ENCODE measurements at places on chromosomes 1 and 21.
A peak's percentile ranks its signal among the peaks of the same experiment; 100 is the strongest.

DNA sequence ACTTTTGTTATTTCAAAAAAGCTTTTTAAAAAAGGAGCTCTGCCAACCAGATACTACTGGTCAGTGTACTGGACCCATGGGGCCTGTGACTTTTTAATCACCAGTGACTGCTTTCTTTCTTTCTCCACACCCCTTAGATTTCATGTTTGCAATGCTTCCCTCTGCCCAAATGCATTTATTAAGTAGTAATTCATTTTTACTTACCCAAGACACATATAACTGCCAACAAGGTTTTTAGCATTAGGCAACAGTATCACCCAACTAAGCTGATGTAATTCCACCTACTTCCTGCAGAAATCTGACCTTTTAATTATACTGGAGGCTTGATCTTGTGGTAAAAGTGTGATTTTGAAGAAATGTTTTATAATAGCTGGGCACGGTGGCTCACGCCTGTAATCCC, 12.5 kb downstream of the MECR start:
- DNase-seq: no peak

DNA sequence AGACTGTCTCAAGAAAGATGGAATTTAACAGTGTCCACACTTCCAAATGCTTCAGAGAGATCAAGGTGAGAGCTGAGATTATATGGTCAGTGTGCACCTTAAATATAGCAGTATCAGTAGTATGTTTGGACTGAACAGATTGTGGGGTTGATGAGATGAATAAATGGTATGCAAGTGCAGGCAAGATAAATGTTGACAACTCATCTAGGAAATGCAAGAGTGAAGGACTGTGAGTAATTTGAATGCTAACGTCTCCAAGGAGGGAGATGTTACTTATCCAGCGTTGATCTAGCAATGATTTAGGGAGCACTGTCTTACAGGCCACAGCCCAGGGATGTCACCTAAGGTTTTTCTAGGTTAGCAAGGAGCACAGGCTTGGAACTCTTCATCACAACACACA, 170.7 kb upstream of the GALNT2 start:
- DNase-seq: no peak

DNA sequence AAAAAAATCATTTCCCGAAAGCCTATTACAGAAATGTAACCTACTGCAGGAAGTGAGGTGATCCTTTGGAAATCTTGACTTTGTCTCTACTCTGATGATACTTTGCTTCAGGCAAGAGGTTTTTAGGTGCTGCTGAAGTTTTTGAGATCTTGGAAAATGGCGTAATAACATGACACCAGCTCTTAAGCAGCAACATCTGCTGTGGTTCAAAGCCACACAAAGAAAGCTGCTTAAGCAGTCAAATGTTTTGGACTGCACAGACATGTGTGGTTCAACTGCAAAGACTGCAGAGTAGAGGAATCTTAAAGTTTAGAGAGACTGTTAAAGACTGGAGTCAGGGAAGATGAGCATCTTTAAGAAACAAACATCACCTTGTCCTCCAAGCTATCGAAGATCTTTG, 139.0 kb downstream of the RASAL2 start:
- DNase-seq: no peak

- no peak for DNase-seq
These were observed 1246.3 kb downstream of the NCAM2 start for GRCh38 chr21:22244516-22244915.

- no peak for DNase-seq
These were observed 65.6 kb downstream of the ST3GAL3 start for GRCh38 chr1:43772978-43773377.

- no peak for DNase-seq
These were observed 692 bp downstream of the TARDBP start for GRCh38 chr1:11013160-11013531.

- DNase-seq: no peak
These were observed 344.6 kb upstream of the LYPLAL1 start for GRCh38 chr1:218829097-218829496.

GRCh38 chr1:6030132-6030531, 15.6 kb upstream of the KCNAB2 start:
- DNase-seq: no peak

GRCh38 chr1:69172003-69173000, 395.4 kb upstream of the LRRC7 start:
- no peak for DNase-seq

- no peak for DNase-seq
These were observed 34.3 kb upstream of the COL6A1 start for GRCh38 chr21:45947296-45947695.

DNA sequence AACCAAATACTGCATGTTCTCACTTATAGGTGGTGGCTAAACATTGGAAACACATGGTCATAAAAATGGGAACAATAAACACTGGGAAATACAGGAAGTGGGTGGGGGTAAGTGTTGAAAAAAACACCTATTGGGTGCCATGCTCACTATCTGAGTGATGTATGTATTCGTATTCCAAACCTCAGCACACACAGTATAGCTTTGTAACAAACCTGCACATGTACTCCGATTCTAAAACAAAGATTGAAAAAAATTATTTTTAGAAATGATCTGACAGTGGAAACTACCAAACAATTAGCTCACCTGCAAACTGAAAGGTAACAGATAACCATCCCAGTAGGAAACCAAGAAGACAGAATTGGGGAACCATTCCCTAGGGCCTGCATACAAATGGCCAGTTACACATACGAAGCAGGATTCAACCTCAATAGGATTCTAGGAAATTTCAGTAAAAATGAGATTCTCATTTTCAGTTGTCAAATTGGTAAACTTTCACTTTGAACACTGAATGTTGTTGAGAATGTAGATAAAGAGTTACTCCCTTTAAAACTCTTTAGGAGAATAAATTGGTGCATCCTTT, 88.1 kb upstream of the LRRC8D start:
- no peak for DNase-seq

DNA sequence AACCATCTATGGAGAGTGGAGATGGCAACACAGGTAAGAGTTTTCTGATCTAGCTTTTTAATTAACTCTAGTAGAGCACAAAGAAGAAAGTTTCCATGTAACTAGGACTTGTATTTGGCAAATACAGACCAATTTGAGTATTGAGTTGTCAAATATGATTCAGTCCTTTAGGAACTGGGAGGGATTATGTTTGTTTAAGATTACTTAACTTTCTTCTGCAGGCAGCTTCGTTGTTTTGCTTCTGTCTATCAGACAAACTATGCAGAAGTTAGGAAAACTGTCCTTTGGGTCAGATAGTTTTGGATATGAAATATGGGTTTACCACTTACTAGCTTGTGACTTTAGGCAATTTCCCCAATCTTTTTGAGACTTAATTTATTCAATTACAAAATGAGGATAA, 111.8 kb downstream of the POU2F1 start:
- DNase-seq: no peak

DNA sequence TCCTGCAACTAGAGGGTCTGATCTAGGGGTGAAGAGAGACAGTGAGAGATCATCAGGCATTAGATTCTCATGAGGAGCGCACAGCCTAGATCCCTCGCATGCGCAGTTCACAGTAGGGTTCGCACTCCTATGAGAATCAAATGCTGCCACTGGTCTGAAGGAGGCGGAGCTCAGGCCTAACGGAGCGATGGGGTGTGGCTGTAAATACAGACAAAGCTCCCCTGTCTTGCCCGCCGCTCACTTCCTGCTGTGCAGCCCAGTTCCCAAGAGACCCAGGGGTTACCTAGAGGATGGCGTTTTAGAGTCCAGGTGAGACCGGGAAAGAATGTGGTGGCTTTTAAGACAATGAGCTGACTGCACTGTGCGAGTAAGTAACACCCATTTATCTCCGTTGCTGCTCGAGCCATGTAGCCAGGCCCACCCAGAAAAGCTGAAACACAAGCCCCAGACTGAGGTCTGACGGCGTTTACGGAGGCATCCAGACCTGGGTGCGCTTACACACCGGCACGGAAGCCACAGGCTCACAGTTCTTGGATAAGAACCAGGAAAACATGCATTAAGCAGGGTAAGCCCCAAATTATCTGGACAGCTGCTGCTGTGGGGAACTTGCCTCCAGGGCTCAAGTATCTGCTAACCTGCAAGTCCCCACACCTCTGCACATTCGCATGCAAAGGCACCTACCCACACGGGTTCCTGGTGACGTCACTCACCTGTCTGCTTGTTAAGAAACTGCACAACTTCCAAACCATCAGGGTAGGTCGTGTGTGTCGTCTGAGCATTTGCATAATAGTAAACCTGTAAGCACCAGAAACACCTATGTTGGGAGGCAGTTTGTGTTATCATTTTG, 12.5 kb downstream of the TCP10L start:
- DNase-seq: no peak

GRCh38 chr1:164801791-164802502, 243.0 kb downstream of the PBX1 start:
- no peak for DNase-seq

DNA sequence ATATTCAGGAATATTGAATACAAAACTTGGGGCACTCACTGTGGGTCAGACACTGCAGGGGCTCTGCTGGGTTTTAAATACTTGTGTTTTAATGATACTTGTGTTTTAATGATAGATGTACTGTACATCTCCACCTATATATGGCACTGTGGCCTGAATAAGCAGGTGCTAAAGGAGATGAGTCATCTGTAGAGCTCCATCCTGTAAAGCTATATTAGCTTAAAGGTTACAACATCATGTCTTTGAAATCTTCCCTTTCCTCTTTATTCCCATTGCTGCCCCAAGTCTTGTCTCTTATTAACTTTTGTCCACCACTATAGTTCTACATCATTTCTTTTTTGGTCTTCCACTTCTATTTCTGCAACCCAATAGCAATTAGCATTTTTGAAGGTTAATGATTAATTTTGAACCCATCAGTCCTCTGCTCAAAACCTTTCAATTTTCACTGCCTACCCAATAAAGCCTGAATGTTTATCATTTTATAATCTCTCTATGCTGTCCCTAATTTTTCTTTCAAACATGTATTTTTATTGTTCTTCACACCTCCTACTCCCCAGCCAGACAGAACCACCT, 113.3 kb upstream of the PTGFR start:
- DNase-seq: no peak

GRCh38 chr1:17667641-17668040, 87.5 kb upstream of the ACTL8 start:
- peak; percentile 44 for DNase-seq

GRCh38 chr1:86645851-86646250, 58.5 kb upstream of the SH3GLB1 start:
- no peak for DNase-seq

GRCh38 chr1:147201786-147202185, 23.4 kb downstream of the FMO5 start:
- no peak for DNase-seq

GRCh38 chr1:12057940-12058687, 5.0 kb upstream of the TNFRSF8 start:
- DNase-seq: no peak

DNA sequence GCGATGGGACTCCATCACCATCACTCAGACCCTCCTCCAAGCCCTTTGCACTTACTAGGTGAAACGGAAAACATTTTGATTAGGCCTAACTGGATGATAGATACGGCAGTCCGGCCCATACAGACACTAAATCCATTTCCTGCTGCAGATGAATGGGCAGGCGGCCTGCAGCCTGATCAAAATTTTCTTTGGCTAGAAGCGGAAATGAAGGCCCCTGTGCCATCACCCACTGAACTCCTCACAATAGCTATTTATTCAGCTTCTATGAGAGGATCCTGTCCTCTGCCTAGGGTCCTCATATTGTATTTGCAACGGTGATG, 200.5 kb downstream of the OMA1 start:
- DNase-seq: no peak

DNA sequence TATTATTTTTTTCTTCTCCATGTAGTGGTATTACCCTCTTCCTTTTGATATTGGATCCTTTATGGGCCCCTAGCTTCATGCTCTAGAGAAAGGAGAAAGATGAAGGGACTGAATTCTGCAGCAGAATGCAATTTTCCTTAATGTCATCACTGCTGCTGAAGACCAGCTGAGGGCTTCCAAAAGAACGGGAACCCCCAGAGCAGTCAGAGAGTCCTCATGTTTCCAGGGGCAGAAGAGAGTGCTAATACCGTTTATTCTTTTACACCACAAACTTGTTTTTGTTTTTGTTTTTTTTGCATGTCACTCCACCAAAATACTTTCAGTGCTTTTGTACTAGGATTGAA, 21.1 kb upstream of the TBX15 start:
- no peak for DNase-seq

DNA sequence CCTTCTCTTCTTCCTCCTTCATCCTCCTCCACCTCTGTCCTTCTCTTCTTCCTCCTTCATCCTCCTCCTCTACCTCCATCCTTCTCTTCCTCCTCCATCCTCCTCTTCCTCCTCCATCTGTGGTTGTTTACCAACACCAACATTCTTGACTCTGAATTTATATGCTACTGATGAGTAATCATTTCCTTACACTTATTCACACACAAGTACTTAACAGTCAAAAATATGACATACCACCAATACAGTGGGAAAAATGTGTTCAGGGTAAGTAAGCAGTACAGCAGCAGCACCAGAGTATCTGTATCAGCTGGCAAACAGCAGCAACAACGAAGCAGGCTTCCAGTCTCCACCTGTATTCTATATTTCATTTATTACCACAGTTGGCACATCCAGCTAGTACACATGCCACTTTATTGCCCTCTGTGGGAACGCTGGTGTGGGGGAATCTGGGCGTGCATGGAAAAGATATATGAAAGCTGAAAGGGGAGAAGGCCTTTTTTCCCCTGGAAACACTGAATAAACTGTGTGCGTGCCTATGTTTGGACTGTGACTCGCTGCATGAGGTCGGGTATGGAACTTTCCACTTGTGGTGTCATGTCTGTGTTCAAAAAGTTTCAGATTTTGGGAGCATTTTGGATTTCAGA, 16.0 kb downstream of the ADSS2 start:
- no peak for DNase-seq

DNA sequence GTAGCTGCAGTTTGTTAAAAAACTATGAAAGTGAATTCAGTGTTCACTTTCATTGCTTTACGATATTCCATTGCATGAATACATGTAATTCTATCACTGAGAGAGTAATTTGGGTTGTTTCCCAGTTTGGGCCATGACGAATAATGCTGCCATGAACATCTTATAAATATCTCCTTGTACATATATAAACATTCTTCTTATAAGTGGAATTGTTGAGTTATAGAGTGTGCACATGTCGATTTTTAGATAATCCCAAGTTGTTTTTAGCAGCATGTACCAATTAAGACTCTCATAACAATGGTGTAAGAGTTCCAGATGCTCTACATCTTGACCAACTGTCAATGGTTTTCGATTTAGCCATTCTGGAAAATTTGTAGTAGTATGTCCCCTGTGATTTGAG, 40.9 kb downstream of the ALG6 start:
- no peak for DNase-seq

DNA sequence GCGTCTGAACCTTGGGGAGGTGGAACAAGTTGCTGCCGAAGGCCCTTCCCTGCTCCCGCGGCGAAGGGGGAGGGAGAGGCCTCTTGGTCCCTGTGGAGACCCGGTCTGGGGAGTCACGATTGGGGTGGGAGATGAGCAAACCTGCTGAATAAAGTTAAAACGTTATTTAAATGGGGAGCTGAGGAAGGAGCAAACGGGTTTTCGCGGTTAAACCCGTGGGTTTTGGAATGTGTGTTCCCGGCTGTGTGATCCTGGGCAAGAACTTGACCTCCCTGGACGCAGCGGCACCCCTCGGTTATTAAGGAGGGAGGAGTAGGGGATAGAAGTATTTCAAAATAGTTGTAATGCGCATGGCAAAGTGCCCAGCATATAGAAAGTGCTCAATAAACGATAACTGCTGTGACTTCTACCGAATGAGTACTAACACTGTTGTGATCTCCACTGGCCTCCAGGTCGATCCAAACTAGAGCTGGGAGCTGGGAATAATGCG, 3.4 kb downstream of the FAM110D start:
- no peak for DNase-seq

Data from NCI-H1417 (cell line).